Pons (tissue), 1 donor: ENCODE measurements at places on chromosomes 1 and 21.

- DNase-seq = no peak
These were observed 563.3 kb downstream of the KIF26B start for GRCh38 chr1:245718123-245718522.

DNA sequence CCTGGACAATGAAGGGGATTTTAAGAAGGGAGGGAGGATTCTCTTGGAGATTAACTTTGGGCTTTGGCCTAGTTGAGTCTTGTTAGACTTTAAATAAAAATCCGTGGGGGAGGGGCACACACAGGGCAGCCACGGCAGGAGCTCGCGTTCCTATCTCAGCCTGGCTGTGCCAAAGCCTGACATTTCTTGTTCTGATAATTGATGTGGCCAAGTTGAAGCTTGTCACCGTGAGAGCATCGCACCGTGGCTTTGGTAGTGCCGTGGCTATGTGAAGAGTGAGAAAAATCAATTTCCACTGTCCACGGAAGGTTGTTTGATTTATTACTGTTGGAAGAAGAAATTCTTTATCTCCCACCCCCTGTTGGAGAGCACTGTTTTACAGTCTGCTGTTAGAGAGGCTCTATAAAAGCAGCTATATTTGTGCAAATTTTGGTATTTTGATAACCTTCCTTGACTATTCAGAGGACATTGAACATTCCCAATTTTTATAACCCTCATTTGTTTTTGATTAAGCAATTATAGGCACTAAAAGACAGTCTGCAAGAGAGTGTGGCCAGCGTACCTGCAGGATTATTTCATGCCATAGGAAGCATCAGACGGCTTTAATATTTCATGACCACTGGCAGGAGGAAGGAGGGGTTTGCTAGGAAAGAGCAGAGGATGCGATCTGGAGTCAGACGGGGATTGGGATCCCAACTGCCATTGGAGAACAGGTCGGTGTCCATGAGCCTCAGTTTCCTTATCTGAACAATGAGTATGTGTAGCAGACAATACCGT lies 160.7 kb downstream of the KAZN start:
- no peak for DNase-seq

DNA sequence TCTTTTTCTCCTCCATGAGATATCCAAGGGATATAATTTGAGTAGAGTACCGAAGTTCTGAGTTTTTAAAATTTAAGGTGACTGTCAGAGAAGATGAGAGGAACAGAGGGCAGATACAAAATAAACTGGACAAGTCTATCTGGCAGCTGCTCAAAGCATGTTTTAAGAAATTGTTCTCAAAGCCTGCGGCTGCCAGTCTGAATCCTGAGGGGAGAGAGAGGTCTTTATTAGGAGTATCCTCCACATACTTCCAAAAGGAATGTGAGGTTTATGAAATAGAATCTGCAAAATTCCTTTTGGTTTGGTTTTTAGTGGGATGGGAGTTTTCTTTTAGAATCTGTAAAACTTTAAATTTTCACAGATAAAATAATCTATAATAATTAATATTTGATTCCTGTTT lies 41.3 kb downstream of the TTC13 start:
- DNase-seq = no peak

DNA sequence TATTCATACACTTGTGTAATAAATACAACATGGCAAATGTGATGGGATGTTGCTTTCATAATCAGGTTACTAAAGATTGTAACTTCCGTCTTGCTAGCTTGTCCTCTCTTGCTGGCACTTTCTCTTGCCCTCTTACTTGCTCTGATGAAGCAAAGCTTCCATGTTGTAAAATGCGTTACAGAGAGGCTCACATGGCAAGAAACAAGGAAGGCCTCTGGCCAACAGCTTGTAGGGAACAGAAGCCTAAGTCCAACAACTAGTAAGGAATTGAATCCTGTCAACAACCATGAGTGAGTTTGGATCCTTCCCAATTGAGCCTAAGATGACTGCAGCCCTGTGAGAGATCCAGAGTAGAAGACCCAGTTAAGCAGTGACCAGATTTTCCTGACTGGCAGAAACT lies 15.4 kb downstream of the TMED5 start:
- DNase-seq = no peak

- DNase-seq = no peak
These were observed 87.0 kb downstream of the VWA5B1 start for GRCh38 chr1:20377516-20378270.

GRCh38 chr1:24391882-24392603 lies 21.5 kb downstream of the STPG1 start:
- peak; percentile 77 for DNase-seq

- no peak for DNase-seq
These were observed 18.5 kb upstream of the AADACL3 start for GRCh38 chr1:12697397-12697796.

DNA sequence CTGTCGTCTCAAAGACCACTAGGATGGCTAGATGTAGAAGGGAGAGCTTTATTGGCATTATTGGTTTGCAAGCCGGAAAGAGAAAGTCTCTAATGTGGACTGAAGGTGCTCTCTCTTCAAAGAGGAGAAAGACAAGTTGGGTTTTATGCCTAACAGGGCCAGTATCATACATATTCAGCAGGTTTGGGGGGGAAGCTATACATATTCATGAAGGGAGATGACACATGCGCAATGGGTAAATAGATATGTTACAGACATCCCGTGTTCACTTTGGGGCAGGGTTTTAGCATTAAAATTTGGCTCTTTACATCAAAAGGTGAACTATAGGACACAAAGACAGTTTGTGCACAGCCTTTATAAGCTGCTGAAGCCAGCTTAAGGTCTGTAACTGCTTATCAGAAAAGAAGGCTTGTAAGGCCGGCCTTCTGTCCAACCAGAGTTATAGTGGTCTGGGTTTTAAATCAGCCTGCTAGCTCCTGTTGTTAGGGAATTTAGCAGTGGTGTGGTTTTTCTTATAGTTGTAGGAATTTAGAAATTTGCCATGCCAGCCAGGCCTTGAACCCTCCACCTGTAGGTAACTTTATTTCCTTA lies 46.5 kb upstream of the LRRN2 start:
- no peak for DNase-seq

- DNase-seq = no peak
These were observed 28.3 kb downstream of the BACH1 start for GRCh38 chr21:29326914-29327554.

DNA sequence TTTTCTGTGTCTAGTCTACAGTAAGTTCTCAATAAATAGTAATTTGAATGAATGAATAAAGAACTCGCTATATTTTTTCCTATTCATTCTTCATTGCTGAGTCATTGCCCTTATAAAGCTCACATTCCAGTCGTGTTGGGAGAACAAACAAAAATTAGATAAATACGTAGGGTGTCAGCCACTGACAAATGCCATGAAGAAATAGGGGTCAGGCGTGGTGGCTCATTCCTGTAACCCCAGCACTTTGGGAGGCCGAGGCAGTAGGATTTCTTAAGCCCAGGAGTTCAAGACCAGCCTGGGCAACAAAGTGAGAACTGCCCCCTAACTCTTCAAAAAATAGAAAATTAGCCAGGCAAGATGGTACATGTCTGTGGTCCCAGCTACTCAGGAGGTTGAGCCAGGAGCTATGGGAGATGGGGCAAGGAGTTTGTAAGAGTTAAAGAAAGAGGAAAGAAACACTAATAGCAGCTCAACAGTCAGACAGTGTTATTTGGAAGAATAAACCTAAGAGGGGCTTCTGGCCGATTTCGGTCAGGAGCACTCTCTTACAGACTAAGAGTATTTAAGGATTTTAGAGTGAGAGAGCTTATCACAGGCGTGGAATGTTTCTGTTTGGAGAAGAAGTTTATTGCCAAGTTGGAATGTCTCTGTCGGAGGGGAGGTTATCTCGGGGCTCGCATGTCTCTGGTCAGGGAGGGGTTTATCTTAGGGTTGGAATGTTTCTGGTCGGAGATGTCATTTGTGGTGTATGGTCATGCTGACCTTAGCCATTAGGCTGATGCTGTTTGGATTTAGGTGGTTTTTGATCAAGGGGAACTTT lies 1.8 kb upstream of the CHML start:
- DNase-seq = no peak

GRCh38 chr1:168734271-168734670 lies 5.3 kb upstream of the DPT start:
- DNase-seq = no peak

DNA sequence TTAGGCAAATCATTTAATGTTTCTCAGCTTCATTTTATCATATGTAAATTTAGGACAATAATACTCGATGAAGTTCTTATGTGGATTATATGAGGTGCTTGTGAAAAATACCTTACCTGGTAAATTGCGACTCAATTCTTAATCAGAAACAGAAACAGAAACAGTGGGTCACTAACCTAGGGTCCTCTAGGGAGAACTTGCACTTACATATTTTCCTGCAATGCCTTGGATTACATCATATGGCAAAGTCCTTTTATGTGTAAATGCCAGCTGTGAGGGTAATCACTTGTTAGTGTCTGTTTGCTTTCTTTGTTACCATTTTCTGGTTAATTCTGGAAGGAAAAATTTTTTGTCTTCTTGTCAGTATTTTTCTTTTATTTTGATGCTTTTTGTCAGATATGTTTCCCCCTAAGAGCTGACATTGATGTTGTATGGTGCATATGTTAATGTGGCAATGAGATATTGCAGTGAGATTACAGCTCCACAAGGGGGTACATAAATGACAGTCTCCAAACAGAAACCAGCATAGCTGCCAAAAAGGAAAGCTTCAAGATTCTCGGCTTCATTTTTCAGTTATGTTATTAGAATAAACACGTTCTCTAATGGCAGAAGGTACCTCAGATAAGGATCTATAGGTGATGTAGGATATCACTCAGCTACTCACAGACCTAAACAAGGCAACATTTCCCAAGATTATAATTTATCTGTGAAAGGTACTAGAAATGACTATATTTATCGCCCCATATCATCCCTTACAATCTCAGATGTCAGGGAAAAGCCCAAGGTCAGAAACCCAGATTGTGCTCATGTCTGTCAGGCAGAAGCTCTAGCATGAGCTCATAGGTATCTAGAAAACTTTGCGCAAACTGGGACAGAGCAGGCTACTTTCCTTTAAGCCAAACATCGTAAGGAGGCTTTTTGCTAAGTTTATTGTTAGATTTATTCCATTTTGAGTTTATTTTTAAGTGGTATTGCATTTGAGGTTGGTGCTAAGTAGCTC lies 119.9 kb downstream of the FASLG start:
- no peak for DNase-seq

DNA sequence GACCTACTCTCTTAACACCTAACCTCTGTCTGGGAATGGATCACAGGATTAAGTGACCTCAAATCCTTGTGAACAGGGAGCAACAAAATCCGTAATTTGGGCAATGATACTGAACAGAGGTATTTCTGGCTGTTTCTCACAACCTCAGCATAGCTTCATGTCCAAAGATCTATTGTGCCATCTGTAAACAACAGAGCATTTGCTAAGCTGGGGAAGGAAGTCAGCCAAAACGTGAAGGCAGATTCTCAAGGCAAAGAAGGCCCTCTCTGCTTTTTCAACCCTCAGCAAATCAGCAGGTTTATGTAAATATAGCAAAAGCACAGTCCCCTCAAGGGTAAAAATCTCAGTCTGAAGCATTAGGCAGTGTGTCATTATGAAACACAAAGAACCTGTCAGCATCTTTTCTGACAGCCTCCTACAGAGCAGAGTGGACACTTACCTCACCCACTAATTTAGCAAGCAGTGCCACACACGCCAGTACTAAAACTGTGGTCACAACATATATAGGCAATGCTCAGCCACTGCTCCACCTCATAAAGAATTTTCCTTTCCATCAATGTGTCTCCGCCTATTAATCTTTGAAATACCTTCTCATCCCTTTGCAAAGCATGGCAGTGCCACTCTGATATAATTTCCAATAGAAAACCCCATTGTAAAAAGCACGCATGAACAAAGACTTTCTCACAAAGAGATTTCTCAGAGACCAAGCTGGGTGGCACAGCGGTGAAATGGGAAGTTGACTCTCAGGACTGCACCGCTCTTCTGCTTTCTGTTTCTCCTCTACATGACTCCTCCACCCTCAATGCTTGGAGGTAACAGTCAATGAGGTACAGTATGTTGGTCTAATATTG lies 188.0 kb downstream of the RERE start:
- peak; percentile 91 for DNase-seq

DNA sequence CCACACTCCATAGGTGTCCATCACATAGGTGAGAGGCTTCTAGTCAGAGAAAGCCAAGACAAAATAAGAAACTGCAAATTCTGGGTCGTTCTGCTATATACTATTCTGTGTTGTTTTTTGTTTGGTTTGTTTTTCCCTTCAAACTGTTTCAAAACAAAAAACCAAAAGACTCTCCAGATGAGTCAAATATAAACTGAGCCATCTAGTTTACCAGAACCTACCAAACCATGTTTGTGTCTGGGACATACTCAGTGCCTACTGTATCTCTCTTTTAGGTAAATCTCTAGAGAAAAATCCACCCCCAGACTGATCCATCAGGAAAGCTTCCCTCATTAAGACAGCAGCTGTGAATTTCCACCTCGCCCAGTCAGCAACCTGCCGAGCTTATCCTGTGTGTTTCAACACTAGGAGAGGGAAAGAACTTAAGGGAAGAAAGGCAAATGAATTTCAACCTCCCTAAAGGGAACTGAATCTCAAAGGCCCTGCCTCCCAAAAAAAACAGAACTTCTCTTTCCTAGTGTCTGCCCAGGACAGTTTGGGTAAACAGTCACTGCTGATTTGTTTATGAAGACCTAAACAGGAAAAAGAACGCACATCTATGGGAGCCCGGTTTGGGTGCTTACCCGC lies 17.2 kb downstream of the PPT1 start:
- no peak for DNase-seq

DNA sequence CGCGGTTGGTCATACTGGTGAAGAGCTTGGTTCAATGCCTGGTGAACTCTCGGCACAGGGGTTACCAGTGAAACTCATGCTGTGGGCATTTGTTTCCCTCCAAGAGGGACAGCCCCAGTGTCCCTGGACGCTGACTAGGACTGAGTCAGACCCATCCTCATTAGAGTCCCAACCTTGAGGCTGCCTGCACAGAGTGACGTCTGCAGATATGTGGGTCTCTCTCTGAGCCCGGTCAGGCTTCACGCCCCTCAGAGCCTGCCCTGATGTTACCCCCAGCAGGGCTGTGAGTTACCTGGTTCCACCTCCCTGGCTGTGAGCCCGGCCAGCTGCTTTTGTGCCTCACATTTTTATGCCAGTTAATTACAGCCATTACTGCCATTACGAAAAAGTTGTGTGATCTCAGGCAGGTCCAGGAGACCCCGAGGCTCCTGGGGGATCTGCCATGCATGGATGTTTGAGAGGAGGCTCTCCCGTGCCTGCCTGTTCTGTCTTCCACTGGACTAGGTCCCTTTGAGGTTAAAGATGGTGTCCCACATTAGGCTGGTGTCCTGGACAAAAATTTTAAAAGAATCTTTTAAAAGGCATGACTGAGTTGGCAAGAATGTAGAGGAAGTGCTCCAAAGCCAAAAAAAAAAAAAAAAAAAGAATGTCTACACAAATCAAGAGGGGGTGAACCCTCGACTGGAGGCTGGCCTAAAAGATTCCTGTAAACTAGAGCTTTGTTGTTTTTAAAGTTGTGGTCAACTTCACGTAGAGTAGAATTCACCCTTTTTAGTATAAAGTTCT lies 36.6 kb upstream of the PADI1 start:
- no peak for DNase-seq

- no peak for DNase-seq
These were observed 120.7 kb downstream of the CRB1 start for GRCh38 chr1:197388801-197389200.
